Inflammatory macrophage (primary cell): ENCODE measurements at places on chromosomes 4 and X.

- DNase-seq, result no peak
Observed at GRCh38 chrX:72060921-72061490, 70.7 kb downstream of the RTL5 start.

DNA sequence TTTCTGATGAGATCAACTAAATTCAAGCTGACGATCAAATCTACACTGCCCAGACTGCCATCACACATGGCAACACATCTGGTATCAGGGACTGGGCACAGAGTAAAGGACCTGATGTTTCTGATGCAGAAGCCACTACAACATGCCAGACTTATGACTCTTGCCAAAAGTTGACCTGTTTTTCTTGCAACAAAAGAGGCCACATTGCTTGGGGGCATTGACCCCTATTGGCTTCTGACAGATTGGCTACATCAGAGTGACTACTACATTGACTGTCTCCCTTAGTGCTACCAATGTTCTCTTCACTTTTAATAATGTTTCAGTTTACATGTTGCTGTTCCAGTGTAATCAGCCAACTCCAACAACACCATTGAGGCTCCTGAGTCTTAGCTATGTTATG is 15.3 kb upstream of the SMIM10 start:
- no peak for DNase-seq

DNA sequence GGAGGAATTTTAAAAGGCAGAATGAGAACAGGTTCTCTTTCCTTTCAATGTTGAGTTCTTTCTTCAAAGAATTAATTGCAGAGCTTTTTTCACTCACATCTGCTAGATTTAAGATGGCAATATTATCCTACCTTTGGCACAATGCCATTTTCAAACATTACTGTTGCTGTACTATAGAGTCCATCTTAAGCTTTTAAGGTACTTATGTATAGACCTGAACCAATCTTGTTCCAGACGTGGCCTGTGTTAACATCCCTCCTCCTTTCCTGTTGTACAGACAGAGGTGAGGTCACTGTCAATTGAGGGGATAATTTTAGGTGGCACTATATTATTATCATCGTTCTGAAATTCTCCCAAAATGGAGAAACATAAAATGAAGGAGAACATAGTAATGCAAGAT is 53.0 kb upstream of the MYOZ2 start:
- no peak for DNase-seq

DNA sequence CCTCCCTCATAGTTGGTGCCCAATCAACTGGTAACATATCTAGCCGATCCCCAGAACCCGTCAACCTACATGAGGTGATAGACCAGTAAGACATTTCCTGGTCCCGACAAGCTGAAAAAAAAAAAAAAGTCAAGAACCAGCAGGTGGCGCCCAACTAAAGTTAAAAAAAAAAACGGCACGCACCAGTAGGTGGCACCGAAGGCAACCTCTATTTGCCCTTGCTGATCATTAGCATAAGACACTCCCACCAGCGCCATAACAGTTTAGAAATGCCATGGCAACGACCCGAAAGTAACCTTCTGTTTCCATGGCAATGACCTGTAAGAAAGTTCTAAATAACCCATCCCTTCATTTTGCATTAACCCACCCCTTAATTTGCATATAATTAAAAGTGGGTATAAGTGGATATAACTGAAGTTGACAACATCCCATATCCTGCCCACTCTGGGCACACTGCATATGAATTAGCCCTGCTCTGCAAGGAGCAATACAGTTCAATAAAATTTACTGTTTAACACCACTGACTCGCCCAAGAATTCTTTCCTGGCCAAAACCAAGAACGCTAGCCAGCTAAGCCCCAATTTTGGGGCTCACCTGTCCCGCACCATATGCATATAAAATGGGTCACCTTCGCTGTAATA is 83.9 kb upstream of the SPANXB1 start:
- DNase-seq, result peak; percentile 24
